ENCODE measurements at places on chromosomes 13 and 19.

DNA sequence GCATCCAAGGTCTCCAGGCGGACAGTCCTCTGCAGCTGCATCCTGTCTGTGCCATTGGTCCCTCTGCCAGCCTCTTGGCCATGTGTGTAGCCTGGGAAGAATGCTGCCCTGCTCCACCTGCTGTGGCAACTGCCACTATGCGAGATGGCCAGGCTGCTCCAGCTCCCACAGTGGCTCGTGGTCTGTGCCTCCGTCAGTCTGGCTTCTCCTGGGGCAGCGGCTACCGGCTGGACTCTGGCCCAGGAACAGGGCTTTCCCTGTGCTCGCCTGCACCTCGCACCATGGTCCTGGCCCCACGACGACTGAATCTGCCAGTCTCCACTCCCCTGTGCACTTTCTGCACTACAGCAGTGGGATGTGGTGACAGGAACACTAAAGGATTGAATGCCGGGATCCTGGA lies 26.7 kb upstream of the FFAR2 start:
- DNase-seq: no peak

DNA sequence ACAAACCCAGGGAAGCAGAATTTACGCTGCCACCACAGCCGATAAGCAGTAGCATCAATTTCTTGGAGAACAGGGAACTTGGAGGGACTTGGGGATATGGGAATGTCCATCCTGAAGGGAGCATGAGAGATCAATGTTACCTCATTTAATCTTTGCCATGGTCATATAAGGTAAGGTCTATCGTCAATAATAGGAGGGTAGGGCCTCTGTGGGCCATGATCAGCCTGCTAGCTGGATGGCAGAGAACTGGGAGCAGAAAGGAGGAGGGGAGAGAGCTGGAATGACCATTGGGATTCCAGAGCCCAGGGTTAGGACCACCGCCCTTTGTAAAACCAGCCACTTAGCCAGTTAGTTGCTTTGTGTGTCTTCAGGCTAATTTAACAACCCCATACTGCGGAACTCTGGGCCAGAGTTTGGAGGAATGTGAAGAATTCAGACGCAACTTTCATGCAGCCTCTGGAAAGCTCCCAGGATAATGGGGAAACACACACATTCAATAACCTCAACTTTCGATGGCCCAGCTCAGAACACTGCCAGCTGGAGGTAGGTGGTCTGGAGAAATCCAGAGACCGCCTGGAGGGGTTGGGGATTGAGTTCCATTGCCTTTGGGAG lies 40.3 kb downstream of the ZNF557 start:
- no peak for DNase-seq

- no peak for DNase-seq
Observed at GRCh38 chr19:17681505-17682125, 6.5 kb downstream of the UNC13A start.

GRCh38 chr19:42076380-42076944 lies 496 bp downstream of the ZNF574 start:
- no peak for DNase-seq

GRCh38 chr13:106373304-106373988 lies 162.0 kb downstream of the EFNB2 start:
- no peak for DNase-seq

- DNase-seq: no peak
Observed at GRCh38 chr13:50805805-50806204, 37.7 kb downstream of the DLEU7 start.

DNA sequence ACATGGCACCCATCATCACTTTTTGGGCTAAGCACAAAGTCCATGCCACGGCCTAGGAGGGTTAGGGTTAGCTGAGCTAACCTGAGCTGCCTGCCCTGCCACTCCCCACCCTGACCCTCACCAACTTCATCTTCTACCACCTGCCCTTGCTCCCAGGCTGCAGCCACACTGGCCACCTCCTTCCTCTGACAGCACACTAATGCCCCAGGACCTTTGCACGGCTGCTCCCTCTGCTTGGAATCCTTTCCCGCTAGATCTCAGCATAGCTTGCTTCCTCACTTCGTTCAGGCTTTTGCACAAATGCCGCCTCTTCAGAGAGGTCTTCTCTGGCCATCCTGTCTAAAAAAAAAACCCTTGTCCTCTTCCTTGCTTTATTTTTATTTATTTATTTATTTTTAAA lies 13.2 kb downstream of the SHANK1 start:
- DNase-seq: no peak

- no peak for DNase-seq
Observed at GRCh38 chr13:41394166-41394565, 63.2 kb upstream of the RGCC start.

GRCh38 chr19:2233601-2234280 lies 2.4 kb downstream of the PLEKHJ1 start:
- DNase-seq: no peak

DNA sequence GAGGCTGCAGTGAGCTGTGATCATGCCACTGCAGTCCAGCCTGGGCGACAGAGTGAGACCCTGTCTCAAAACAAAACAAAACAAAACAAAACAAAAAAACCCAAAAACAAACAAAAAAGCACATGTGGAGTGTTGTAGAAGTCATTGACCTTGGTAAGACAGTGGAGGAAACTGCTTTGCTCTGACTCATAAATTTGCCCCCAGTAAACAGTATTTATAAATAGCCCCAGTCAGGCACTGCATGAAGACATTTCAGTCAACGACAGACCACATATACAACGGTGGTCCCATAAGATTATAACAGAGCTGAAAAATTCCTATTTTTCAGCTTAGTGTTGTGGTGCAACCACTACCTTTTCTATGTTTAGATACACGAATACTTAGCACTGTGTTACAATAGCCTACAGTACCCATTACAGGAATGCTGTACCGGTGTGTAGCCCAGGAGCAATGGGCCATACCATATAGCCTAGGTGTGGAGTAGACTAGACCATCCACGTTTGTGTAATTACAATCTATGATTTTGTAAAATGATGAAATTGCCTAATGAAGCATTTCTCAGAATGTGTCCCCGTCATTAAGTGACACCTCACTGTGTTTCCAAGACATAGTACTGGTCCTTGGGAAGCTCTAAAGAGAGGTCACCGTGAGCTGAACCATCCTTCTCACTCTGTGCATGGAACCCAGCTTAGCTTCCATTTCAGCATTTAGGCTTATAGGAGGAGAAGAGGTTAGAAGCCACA lies 1.1 kb downstream of the ARL11 start:
- no peak for DNase-seq

- DNase-seq: no peak
Observed at GRCh38 chr19:18153556-18154134, 682 bp downstream of the PIK3R2 start.

DNA sequence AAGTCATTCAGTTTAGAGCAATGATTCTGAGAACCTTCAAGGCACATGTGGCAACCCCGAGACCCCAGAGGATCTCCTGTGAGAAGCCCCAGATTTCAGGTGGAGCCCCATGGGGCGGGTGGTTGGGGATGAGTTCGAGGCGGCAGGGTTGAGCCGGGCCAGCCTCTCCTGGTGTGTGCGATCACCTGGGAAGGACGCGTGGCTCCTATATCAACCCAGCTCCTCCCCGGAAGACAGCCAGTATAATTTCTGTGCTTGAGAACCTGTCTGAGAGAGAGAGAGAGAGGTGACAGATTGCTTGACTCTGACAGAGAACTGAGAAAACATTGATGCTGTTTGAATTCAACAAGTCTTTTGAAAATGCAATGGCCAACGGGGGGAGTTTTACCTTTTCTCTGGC lies 89.0 kb downstream of the TEX29 start:
- no peak for DNase-seq

DNA sequence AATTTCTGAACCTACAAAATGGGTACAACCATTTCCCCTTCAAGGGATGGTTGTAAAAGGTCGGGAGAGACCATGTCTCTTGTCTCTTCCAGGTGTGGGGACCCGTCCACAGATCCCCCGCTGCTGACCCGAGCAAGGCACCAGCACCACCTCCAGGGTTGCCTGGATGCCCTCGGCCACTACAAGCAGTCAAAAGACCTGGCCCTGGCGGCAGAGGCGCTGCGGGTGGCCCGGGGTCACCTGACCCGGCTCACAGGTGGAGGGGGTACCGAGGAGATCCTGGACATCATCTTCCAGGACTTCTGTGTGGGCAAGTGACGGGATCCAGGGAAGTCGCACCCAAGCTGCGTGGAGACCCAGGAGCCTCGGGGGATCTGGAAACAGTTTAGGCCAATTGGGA lies 4.0 kb downstream of the GTPBP3 start:
- DNase-seq: no peak

DNA sequence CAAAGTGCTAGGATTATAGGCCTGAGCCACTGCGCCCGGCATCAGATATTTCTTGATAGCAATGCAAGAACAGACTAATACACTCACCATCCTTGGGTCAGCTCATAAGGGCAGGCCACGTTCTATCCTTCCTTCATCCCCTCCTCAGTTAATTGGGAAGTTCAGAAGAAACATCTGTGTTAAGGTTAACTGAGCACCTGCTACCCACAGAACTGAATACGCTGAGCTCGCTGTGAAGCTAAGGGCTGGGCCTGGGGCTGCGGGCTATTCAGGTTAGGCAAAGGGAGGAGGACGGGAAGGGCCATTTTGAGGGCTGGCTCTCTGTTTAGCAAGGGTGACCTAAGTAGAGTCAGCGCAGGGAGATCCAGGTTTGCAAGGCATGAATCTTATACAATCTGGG lies 43.0 kb upstream of the UQCRFS1 start:
- DNase-seq: peak; percentile 11

DNA sequence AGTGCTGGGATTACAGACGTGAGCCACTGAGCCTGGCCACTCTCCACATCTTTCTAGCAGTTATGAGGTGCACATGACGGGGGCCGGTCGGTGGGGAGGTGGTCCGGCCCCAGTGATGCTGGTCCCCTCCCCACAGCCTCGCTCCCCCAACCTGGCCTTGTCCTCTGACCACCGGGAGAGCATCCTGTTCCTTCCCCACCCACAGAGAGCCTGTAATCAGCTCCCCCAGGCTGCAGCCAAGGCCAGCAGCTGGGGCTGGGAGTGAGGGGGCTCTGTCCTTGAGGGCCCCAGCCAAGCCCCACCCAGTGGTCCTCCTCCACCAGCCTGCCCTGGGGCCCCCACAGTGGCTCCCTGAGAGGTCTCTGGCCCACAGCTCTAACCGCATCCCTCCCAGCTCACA lies 3.0 kb upstream of the INSL3 start:
- DNase-seq: no peak

DNA sequence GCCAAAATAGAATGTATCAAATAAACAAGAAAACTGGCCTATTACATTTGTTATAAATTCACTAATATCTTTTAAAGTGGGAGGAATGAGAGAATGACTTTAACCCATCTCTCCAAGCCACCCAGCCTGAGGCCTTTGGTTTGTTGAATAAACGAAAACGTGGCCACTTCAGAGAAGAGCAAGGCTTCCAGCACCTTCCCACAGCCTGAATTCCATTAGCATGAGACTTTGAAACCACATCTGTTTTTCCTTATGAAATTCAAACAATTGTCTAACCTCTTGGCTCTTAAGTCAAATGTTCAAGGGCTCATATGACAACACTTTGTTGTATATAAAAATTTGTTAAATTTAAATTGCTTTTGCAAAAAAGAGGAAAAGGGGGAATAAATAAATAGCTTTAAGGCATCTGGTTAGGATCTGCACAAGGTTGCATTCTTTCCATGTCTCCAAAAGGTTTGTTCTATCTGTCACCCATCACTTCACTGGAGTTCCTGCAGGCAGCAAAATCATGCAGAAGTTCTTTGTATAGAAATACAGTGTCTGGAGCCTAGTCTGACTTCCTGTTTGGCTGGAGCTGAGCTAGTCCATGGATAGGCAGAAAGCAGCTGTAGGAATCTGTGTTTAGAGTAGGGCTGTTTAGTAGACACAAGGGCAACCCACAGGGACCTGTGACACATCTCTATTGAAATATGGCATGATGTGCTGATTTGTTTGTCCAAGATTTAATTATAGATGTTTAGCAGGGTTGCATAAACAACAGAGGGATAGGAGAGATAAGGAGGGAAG lies 502.3 kb downstream of the KCTD12 start:
- DNase-seq: no peak

DNA sequence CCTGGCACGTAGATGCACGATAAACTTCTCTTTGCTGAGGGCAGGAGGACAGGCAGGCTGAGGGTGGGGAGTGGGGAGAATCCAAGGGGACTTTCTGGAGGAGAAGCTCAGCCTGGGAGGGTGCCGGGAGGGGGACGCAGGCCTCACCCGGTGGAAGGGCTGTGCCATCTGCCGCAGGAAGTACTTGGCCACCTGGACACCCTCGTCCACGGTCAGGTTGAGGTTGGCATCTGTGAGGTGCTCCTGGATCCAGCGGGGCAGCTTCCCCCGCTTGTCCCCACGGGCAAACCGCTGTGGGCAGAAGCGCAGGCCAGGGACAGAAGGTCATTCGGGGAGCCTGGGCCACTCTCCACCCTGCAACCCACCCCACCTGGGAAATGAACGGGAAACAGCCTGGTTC lies 11.5 kb downstream of the KLC3 start:
- no peak for DNase-seq

- no peak for DNase-seq
Observed at GRCh38 chr19:50931023-50931422, 19.8 kb upstream of the KLK4 start.

DNA sequence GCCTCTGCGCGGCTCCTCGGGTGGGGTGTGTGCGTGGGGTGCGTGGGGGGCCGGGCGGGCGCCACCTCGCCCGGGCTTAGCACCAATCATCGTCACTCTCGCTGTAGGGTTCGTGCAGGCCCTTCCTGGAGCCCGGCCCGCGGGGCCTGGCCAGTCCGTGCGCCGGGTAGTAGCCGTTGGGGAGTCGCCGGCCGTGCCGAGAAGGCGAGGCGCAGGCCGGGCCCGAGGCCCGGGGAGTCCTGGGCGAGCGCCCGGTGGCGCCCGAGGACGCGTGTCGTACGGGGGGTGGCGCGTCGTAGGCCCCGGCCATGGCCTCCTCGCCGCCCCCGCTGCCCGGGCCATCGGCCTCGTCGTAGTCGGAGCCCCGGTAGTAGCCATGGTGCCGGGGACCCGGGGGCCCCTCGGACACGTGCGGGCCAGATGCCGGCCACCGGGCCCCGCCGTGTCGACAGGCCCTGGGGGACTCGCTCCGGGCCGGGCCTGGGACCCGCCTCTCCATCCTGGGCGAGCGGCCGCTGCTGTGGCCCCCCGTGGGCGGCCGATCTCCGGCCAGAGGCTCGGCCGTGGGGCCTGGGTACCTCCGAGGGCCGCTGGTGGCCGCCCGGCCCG lies 57.1 kb downstream of the IER2 start:
- DNase-seq: no peak

- no peak for DNase-seq
Observed at GRCh38 chr19:34961775-34962686, 2.0 kb downstream of the ZNF792 start.

DNA sequence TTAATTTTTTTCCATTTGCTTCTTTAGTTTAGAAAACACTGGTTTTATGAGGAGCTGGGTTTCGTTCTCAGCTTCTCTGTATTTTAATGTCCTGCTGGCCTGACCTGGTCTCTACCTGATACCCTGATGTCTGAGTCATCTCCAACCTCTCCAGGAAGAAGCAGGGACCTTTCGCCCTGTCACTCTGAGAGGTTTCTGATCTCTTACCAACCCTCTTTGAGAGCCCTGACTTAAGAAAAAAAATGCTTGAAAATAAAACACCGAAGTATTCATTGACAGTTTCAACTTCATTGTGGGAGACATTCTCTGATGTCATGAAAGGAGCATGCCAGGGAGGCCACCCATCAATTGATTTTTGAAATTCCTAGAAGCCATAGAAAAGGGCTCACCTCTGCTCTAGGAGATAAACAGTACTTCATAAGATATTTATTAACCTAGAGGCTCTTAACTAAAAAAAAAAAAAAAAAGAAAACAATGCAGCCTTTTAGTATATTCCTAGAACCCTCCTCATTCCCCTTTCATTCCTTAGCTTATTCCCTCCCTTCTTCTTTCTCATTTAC lies 234.8 kb downstream of the ENOX1 start:
- no peak for DNase-seq

GRCh38 chr19:925087-925525 lies 729 bp upstream of the ARID3A start:
- DNase-seq: no peak

All from coronary artery (tissue), 2 donors.